ENCODE measurements at places on chromosomes 4 and X.

- DNase-seq: no peak
Measured at GRCh38 chr4:26157541-26157940, 163.3 kb upstream of the RBPJ start.

DNA sequence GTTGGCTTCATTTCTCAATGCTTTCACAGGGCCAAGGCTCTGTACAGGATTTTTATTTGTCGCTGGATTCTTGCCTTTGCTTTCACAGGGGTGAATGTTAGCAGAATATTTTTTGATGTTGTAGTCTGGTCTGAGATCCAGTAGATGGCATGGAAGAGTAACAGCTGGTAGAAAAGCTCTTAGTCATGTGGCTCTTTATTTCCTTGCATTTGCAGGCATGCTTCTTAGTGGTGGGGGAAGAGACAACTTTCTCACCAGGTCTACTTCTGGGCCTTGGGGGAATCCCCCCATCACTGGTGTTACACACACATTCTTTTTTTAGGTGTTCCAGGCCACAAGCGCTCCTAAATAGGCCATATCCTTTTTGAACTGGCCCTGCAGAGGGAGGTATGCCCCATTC lies 58.2 kb upstream of the DKK2 start:
- DNase-seq: peak; percentile 51

DNA sequence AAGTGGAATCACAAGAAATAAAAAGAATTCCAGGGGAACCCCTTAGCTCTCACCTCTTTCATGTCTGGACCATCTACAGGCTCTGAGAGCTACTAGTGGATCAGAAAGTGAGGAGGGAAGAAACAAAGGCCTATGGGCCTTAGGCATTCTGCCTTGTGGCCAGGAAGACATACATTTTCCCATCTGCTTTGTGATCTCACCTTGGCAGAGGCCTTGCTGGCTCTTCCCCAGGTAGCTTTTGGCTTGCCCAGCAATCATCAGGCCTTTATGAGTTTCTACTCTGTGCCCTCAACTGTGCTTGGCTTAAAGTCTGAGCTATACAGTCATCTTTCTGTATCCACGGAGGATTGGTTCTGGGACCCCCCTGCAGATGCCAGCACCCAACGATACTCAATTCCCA lies 28.3 kb upstream of the CD99L2 start:
- DNase-seq: no peak

DNA sequence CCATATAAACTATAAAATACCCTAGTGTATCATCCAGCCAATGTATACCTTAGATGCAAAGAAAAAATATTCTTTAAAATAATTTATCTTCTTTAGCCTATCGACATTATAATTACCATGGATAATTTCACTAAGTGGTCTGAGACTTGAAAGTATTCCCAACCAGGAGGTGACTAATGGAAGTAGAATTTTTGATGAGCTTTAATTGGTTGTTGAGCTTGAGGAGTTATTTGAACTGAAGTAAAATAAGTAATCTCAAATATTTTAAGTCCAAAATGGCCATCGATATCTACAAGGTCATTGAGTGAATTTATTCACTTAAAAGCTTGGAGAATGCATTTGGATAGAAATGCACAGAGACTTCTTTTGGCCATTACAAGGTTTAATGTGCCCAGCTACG lies 436.2 kb downstream of the TLL1 start:
- no peak for DNase-seq

All from epithelial cell of esophagus (primary cell).